ENCODE measurements at places on chromosomes 11 and 22.

- peak; percentile 52 for DNase-seq
Observed at GRCh38 chr22:24230911-24231656, 13.8 kb downstream of the GGT5 start.

DNA sequence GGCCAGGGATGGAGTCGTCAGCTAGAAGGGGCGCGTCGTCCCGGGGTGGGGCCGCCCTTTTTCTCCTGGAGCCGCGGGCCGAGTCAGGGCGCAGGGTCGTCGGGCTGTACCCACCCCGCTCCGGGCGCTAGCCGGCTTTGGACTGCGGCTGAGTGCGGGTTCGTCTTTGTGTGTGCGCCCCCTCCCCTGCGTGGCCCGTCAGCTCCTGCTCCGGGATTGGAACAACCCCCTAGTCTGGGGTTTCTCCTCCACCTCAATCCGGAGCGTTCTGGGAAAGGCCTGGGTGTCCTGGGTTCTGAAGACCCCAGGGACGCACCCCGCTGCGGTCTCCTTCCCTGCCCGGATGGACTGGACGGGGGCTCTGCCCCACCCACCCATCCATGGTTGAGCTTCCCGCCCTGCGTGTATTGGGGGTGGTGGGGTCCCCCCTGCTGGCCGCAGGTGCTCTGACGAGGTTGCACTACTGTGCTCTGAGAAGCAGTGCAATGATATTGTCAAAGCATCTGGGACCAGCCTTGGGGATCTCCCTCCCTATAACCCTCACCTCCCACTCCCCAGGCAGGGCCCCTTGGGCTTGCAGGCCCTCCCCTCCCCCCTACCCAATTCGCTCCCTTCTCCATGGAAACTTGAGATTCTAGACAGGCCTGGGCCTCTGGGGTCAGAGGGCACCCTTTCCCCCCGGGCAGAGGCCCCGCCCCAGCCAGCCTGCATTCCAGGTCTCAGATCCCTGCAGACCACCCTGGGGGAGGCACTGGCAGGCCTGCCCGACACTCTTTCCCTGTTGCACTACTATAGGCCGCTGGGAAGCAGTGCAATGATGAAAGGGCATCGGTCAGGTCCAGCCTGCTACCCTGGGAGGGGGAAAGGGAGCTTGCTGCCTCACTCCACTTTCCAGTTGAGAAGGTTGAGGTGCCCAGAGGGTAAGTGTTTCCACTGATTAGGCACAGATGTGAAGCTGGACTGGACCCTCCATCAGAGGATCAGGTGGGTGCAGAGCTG is 10.7 kb downstream of the SDF2L1 start:
- DNase-seq = peak; percentile 71

DNA sequence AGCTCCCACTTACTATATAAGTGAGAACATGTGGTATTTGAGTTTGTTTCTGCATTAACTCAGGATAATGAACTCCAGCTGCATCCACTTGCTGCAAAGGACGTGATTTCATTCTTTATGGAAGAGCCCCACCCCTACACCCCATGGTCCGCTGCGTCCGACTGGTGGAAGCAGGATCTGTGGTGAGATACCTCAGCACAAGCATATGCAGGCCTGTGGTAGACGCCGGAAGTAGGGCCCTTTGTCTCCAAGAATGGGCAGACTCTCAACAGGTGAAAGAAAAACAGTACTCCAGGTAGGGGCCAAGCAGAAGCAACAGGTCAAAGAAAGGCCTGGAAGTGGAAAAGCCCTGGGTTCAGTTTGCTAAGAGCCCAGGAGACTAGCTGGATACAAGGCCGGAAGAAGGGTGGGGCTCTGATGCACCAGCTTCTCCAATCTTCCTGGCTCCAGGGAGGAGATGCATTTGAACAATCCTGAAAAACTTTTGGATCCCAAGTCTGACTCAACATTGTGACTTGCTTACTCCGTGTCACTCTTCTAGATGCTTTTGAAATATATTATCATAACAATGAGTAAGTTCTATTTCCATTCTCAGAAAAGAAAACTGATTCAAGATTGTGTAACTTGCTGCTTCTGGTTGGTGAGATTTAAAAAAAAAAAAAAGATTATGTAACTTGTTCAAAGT is 30.4 kb downstream of the NEAT1 start:
- no peak for DNase-seq

DNA sequence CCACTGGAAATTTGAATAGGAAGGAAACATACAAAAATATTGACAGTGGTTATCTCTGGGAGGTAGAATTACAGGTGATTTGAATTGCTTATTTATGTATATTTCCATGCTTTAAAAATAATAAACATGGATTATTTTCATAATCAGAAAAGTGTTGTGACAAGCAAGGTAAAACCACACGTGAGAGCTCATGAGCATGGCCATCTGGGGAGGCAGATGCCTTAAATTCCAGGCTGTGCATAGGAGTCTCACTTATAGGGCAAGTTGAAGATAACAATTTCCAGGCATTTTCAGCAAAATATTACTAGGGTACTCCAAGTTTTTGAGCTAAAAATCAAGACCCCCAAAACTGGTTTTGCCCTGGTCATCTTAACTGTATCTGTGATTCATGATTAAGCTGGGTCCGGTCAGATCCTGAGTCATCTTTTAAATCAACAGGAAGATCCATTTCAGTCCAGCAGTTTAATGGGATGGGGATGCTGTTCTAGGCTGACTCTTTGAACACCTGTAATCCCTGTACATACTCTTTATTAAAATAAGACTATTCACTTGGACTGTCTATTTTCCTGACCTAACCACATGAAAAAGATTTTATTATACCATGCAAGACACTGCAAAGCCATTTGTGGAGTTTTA is 115.8 kb upstream of the NARS2 start:
- DNase-seq = no peak

DNA sequence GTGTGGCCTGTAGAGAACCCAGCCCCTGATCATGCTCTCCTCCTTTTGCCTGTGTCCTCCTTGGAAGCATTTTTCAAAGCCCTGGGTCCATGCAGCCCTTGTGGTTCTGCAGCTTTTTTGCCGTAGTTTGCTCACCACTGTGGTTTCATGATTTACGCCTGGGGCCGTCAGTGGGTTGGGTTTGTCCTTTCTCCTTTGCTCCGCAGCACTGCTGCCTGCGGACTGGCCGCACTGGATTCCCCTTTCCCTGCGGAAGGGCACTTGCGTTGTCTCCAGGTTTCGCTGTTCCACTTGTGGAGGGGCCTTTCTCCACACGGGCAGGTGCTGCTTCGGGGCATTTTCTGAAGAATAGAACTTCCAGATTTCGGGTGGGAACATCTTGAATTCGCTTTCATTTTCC is 1260.9 kb downstream of the BRD1 start:
- DNase-seq = no peak

GRCh38 chr11:134789104-134789503 is 377.1 kb upstream of the B3GAT1 start:
- no peak for DNase-seq

DNA sequence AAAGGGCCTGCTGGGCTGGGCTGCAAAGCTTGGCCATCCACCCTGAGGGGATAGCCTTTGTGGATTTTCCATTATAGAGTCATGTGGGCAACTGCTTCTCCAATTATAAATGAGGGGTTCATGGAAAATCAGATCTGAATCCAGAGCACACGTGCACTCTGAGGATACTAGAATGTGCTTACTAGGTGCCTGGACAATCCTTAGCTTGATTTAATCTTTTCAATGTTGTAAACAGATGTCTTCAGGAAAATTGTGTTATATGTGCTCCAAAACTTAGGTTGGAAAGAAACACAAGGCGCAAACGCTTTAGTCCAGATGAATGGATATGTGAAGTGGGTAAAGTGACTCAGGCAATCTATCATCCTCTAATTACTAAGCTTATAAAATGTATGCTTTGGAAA is 92.0 kb downstream of the SLC17A6 start:
- no peak for DNase-seq

DNA sequence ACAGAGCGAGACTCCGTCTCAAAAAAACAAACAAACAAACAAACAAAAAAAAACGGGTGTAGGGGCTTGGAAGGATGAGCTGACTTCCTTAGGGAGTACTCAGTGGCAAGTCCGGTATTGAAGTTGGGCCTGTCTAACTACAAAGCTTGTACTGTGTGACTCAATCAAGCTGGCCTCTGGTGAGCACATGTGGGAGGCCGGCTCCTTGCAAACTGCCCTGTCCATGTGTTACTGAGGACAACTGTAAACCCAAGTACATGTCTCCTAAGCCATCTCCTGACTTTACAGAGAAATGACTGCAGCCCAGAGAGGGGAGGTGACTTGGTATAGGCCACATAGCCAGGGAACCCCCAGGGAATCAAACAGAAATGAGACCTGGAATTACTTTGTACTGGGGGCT is 11.6 kb downstream of the RIBC2 start:
- DNase-seq = no peak

- no peak for DNase-seq
Observed at GRCh38 chr11:38043060-38043459, 1445.0 kb upstream of the RAG2 start.

Data from neural crest cell (in vitro differentiated cells).